ENCODE measurements at places on chromosomes 16 and 17.

- DNase-seq, result no peak
Observed at GRCh38 chr16:67241008-67241900, 6.0 kb downstream of the FHOD1 start.

- DNase-seq, result no peak
Observed at GRCh38 chr16:12965274-12965804, 63.9 kb downstream of the SHISA9 start.

- DNase-seq, result no peak
Observed at GRCh38 chr16:970766-971581, at the start of gene LMF1. Gene LMF1 (minus strand): TSS chr16:970984. CDS start chr16:970980, 4 bp downstream.

- no peak for DNase-seq
Observed at GRCh38 chr16:13645601-13646245, 274.2 kb upstream of the ERCC4 start.

DNA sequence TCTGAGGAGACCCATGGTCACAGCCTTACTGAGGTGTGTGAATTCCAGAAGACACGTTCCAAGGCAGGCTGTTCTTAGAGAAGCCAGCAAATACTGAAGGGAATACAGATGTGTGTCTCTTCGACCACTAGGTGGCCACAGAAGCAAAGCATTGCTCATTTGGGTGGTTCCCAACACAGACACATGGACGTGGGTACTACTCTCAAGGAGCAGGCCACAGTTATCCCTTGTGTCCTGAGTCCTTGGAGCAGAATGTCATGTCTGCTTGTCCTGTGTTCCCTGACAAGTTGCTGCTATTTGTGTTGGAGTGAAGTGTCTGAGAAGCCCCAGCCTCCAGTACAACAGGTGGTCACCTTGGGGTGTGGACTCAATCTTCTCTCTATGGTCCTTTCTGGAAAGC, 30.3 kb downstream of the HMOX2 start:
- no peak for DNase-seq

- DNase-seq, result no peak
Observed at GRCh38 chr17:58564971-58565370, 50.5 kb upstream of the MTMR4 start.

DNA sequence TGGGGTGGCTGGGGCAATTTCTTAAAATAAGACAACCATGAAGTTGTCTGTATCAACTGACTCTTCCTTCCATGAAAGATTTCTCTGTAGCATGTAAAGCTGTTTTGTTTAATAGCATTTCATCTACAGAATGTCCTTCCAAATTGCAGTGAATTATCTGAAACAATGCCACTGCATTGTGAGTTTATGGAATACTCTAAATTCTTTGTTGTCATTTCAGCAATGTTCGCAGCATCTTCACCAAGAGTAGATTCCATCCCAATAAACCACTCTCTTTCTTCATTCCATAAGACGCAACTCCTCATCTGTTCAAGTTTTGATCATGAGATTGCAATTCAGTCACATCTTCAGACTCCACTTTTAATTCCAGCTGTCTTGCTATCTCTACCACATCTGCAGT, 54.6 kb downstream of the CPPED1 start:
- DNase-seq, result no peak

DNA sequence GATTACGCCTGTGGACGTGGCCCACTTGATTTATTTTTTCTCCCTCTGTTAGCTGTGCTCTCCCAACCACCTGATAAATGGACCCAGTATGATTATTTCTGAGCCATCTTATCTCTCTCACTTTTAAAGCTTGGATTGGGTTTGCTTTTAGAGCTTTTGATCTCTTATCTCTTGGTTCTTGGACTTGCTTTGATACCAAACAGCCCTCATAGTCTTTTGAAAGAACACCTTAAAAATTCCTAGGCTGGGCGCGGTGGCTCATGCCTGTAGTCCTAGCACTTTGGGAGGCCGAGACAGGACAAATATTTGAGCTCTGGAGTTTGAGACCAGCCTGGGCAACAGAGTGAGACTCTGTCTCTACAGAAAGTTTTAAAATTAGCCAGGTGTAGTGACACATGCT, 25.8 kb downstream of the SMTNL2 start:
- no peak for DNase-seq

DNA sequence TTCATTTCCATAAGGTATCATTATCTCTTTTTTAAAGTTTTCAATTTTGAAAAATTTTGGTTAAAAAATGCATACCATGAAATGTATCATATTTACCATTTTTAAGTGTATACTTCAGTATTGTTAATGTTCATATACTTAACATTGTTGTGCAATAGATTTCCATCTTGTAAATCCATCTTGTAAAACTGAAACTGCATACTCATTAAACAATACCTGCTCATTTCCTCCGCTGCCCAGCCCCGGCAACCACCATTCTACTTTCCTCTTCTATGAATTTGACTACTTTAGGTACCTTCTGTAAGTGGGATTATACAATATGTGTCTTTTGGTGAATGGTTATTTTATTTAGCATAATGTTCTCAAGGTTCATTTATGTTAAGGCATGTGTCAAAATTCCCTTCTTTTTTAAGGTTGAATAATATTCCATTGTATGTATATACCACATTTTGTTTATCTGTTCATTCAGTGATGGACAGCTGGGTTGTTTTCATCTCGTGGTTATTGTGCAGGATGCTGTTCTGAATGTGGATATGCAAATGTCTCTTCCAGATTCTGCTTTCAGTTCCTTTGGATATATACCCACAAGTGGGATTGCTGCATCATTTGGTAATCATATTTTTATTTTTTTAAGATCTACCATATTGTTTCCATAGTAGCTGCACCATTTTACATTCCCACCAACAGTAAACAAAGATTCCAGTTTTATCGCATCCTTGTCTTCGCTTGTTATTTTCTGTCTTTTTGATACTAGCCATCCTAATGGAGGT, 6.7 kb downstream of the CCL2 start:
- DNase-seq, result no peak
